ENCODE measurements at places on chromosomes 2 and 18.
A peak's percentile ranks its signal among the peaks of the same experiment; 100 is the strongest.

- no peak for DNase-seq
These were observed 334.0 kb upstream of the MEX3C start for GRCh38 chr18:51531501-51531900.

DNA sequence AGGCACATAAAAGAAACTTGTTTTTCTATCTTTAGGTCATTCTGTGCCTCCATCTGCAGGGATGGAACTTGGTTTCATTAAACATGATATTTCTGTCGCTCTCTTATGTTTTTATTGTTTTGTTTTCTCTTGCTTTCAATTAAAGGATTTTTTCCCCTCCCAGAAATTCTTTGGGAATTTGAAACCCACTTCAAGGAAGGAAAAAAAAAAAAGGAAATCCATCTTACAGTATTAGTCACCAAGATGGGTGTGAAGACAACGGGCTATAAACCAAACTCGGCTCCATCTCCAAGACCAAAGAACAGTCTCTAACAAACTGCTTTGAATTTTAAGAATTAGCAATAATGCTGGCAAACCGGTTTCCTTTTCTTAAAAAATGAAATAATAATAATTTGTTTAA is 244.1 kb downstream of the BCL11A start:
- no peak for DNase-seq

DNA sequence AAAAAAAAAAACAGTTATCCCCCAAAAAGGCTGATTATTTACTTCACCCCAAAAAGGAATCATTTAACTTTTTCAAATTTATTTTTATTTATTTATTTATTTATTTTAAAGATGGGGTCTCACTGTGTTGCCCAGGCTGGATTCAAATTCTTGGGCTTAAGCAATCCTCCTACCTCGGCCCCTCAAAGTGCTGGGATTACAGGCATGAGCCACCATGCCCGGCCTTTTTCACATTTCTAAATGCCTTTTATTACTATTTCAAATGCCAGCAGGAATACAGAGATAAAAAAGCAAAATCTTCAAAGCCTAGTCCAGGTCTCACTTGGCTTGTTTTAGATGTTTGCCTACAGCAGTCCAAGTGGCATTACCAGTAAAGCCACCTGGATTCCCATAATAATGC is 239.1 kb downstream of the ALPK2 start:
- no peak for DNase-seq

DNA sequence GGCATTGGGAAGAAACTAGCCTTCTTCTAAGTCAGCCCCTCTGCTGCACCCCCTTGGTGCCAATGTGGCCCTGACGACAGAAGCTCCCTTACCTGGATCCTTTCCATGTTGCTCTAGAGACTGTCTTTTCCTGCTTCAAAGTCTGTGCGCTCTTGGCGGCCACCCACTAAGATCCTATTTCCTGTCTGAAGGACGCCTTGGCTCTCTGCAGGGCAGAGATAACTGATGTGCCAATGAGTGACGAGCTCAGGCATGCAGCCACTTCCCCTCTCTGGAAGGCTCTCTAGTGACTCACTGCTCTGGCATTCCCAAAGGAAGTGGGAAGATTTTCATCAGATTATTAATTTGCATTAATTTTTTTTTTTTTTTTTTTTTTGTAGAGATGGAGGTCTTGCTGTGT is 273.5 kb downstream of the CDH20 start:
- DNase-seq, result no peak

- DNase-seq, result peak; percentile 91
These were observed 50.9 kb downstream of the HS1BP3 start for GRCh38 chr2:20599861-20600461.

GRCh38 chr2:145360129-145360790 is 840.3 kb upstream of the ZEB2 start:
- DNase-seq, result no peak

DNA sequence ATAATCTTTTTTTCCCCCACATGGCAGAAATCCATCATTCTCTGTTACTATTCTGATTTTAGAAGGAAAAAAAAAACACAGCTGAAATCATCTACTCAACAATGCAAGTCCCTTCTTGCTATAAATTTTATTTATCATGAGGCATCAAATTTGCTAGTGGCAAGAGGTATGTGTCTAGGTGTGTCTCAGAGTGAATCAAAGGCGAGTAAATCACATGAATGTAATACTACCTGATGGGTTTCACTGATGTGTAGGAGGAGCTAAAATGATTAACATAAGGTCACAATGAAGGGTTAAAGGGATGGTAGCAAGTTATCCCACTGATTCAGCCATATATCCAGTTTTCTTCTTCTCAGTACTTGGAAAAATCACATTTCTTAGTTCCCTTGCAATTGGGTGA is 24.5 kb upstream of the PELI1 start:
- DNase-seq, result no peak

DNA sequence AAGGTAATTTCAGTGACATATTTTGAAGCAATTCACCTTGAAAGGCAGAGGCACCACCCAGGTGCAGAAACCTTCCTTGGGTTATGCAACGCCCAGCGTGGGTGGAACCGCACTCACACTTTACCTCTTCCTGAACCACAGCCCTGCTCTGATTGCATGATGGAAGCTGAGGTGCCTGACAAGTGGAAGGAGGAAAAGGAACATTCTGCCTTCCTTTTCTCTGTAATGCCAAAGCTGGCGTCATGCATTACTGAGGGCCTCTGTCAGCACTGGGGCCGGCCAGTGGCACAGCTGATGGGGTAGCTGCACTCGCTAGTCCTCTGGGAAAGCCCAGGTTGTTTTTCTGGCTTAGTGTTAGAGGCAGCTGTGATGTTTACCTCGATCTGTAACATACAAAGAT is 266.5 kb downstream of the NEDD4L start:
- no peak for DNase-seq

- no peak for DNase-seq
These were observed 685.6 kb upstream of the SALL3 start for GRCh38 chr18:78293940-78294541.

DNA sequence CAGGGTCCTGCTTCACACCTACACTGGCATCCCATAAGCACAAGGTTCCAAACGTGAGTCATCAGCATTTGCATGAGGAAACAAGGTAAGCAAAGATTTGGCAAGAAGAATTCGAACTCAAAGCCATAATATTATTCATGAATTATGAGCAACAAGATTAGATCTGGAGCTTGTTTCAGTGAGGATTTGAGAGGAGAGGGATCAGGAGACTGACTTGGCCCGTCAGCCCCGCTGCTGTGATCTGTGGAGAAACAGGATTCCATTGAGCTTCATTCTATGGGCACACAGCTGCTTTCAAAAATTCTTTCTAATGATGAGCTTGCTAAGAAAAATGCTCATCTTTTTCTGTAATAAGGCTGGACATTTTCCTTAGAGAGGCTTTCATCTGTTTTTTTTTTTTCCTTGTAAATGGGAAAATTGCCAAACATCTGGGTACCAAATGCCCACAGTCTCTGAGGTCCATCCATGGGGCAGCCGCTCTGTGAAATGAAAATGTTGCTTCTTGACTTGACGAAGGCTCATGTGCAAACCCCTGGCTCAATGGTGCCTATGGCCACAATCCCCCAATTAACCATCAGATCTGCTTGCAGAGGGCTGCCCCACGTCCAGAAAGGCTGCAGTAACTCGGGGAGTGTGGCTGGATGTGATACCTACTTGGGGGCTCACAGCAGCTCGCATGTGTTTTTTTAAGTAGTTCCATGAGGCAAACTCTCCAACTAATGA is 179.3 kb downstream of the TMEM18 start:
- DNase-seq, result no peak

DNA sequence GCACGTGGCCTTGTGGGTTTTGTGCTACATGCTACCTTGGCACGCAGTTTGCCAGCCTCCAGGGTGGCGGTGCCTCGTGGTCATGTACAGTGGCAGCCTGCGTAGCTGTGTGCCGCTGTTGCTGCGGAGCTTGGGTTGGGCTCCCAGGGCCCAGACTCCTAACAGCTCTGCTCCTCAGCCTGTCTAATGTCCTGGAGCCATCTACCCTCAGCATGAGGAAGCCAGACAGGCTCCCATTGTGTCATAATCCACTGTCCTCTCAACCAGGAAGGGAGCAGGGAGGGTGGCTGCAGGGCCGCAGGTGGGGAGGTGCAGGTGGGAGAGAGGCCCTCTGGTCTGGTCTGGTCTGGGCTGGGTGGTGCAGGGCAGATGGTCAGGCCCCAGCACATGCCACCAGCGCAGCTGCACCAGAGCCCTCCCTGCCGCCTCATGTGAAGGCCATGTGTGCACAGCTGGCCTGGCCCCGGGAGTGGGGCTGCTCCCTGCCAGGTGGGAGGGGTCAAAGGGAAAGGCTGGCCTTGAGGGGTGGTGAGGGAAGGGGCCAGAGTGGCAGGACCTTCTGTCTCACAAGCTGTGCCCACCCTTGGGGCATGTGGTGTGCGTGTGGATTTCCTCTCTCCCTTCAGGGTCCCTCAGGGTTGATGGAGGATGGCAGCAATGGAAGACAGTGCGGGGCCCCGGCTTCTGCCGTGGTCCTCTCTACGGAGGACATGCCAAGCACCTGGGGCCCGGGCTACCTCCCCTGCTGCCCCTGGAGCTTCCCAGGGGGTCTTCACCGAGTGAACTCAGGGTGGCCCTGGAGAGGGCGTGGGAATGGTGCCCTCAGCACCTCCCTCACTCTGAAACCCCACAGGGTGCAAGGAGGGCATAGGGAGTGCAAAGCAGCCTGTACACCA is 4.8 kb downstream of the ATOH8 start:
- peak; percentile 88 for DNase-seq

GRCh38 chr18:53797998-53798495 is 426.4 kb downstream of the MBD2 start:
- no peak for DNase-seq

DNA sequence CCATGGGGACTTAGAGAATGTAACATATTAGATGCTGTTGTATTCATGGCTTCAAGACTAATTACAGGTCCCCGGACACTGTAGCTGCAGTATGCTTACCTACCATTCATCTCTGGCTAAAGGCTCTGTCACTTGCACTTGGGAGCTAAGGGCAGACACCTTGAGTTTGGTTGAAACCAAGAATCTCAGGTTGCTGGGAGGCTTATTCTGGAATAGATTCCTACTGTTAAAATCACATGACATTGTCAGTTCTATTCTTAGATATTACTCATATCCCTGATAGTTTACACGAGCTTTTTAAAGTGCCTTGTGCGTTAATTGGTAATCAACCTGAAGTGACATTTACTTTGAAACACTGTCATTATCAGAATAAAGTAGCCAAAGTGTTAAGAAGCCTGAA is 73.0 kb upstream of the EPB41L5 start:
- no peak for DNase-seq
